ENCODE measurements at places on chromosomes 2 and 18.

DNA sequence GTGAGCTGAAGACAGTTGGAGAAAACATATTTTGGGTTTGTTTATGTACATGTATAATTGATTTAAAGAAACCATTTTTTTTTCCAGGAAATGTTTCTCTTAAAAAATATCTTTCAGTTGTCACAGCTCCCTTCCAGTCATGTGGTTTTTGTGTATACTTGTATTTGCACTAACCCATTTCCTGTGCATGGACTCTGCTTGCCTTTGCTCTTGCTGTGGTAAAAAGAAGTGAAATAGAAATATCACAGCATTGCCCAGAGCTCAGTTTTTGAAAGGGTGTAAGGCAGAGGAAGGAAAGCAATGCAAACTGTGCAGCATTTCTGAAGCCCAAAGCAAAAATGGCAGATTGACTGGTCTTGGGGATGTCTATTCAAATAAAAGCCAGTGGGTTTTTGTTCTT lies 10.4 kb upstream of the DOCK10 start:
- DNase-seq: no peak

DNA sequence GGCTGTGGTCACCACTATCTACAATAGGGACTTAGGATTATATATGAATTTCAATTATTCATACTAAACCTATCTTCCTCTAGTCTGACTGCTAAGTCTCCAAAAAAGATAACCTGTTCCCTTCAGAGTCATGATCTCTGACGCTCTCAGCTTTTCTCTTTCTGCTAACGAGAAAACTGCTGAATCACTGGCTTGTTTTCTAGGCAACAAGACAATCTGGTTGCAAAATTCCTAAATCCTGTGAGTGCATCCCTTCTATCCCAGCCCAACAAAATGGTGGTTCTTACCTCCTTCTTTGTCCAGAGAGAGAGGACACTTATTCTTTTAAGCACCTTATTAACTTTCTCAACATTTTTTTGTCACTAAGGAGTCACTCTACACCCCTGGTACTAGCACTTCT lies 312.3 kb upstream of the PKDCC start:
- DNase-seq: no peak

- DNase-seq: no peak
These were observed 14.9 kb downstream of the RBMS1 start for GRCh38 chr2:160478660-160479059.

DNA sequence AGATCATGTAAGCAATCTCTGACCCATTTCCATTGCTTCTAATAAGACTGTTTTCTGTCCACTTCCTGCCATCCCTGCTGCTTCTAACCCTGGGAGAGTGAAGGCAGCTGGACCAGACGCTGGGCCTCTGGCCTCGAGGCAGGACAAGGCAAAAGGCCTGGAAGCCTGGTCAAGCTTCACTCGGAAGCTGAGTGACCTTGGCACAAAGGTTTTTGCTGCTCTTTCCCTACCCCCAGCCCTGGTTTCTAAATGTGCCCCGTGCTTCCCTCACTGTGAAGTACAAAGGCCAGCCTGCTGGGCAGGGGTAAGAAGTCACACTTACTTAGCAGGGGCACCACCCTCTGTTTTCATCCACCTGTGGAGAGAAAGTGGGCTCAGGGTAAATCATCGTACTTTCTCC lies 195.0 kb downstream of the TNS1 start:
- peak; percentile 35 for DNase-seq

GRCh38 chr2:207473049-207473930 lies 56.5 kb upstream of the CREB1 start:
- peak; percentile 44 for DNase-seq

DNA sequence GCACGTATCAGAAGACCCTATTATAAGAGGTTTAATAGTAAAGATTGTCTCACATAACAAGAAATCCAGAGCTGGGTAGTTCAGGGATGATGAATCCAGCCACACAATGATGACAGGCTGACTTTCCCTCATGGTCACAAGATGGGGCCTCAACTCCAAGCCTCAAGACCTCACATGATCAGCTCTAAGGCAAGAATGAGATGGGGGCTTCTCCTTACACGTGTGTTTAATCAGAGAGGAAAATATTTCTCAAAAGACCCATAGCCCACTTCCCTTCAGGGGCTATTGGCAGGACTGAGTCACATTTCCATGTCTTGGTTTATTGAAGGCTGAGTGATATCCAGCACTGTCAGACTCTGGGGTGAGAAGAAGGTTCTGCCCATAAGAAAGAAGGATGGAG lies 100.2 kb upstream of the FOSL2 start:
- peak; percentile 39 for DNase-seq

DNA sequence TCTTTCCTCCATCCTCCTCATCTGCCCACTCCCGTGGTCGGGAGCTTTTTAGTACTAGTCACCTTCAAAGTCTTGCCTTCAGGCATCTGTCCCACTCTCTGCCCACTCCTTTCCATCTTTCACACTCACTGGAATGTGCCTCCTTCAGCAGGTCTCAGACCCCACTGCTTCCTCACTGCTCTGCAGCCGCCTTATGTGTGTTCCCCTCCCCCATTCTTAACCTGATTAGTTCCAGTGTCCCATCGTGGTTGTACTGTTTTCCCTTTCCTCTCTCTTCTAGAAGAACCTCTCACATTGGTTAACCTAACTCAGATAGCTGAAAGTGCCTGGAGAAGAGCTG lies 3.0 kb downstream of the ARMC9 start:
- no peak for DNase-seq
